Ascending aorta (tissue), 2 donors: ENCODE measurements at places on chromosomes 16 and 17. TPM values are rescaled to one million over a fixed set of nuclear protein-coding genes. Genes with fewer than 3 reads are reported as not detected.

DNA sequence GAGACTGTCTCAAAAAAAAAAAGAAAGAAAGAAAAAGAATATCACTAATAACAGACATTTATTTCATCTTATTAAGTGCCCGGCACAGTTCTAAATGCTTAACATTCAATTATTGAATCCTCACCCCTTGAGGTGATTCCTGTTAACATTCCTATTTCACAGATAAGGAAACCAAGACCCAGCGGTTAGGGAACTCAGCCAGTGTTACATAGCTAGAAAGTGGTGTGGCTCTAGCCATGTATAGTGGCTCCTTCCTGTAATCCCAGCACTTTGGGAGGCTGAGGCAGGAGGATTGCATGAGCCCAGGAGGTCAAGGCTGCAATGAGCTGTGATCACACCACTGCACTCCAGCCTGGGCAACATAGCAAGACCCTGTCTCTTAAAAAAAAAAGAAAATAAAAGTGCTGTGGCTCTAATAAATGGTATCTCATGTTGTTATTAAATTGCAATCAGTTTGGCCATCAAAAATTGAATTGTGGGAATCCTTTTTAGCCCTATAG is 28.1 kb downstream of the ZNRF1 start:
- no peak for DNase-seq

- DNase-seq: no peak
These were observed 151.9 kb downstream of the IRX5 start for GRCh38 chr16:55082591-55082976.

DNA sequence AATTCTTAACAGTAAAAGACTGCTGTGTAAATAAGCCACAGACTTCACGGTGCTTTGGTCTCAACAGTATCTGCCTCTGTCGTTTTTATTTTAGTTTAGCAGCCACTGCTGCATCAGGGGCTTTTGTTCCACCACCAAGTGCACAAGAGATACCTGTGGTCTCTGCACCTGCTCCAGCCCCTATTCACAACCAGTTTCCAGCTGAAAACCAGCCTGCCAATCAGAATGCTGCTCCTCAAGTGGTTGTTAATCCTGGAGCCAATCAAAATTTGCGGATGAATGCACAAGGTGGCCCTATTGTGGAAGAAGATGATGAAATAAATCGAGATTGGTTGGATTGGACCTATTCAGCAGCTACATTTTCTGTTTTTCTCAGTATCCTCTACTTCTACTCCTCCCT is 7.9 kb downstream of the HERPUD1 start:
- no peak for DNase-seq

DNA sequence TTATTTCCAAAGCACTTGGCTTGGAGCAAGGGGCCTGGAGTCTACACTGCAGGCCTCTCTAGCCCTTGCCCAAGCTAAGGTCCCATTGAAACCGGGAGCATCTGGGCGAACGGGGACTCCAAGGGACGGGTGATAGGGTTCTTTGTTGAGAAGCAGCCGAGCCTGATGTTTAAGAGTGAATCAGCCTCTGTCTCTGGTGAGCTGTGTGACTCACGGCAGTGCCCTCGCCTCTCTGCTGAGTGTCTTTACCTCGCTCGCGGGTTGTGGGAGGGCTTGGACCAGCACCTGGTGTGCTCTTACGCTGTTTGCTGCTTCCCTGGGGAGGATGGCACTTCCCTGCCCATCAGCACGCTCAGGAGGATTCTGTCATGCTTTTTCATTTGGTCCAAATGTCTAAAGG is 1.3 kb downstream of the HGS start:
- no peak for DNase-seq

- DNase-seq: no peak
These were observed 1.0 kb upstream of the RHOT1 start for GRCh38 chr17:32141258-32141657.

GRCh38 chr17:76844846-76845245 is 23.4 kb upstream of the MGAT5B start:
- DNase-seq: no peak

GRCh38 chr17:10623737-10624338 is 33.3 kb downstream of the MYH3 start:
- peak; percentile 1 for DNase-seq

DNA sequence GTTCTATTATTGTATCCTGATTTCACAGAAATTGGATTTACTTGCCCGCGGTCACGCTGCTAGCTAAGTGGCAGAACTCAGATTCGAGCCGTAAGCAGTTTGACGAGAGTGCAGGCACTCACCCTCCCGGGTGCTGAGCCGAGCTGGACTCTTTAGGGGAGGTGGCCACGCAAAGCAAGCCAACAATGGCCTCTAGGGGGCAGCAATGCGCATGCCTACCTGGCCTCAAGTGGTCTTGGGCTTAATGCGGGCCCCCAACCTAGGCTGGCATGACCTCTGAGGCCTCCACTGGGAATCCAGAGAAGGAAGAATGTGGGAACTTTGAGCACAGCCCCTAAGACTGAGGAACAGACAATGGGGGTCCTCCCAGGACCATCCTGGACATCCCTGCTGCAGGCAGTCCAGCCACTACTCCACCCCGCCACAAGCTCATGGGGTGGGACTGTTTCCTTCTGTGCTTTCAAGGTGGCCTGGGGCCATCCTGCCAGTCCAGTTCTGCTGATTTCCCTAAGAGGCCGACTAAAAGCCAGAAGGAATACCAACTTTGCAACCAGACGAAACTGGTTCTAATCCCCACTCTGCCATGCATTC is 276.5 kb downstream of the XYLT1 start:
- DNase-seq: peak; percentile 68

DNA sequence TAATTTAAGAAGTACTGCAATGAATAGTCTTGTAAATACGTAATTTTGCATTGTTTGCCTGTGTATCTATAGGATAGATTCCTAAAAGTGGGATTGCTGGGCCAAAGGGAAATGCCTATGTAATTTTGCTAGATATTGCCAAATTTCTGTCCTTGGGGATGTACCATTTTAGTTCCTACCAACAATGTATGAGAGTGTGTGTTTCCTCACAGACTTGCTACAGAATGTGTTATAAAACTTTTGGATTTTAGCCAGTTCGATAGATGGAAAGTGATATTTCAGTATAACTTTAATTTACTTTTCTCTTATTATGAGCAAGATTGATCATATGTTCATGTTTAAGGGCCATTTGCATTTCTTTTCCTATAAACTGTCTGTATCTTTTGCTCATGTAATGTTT is 8.3 kb downstream of the TANGO6 start:
- no peak for DNase-seq

- DNase-seq: no peak
These were observed 63.7 kb downstream of the CACNG1 start for GRCh38 chr17:67107811-67108775.

- DNase-seq: no peak
These were observed 63.0 kb upstream of the ERCC4 start for GRCh38 chr16:13856811-13857511.

- DNase-seq: no peak
These were observed 1.9 kb upstream of the CCDC102A start for GRCh38 chr16:57538235-57538721.

SHISA6 gene
- 0.11 TPM for total RNA-seq

NLGN2 gene
- 34.3 TPM for total RNA-seq
